Activated naive CD4-positive, alpha-beta T cell treated with anti-CD3 and anti-CD28 coated beads for 36 hours (primary cell): ENCODE measurements at places on chromosomes 12 and 14.

GRCh38 chr12:65232476-65233077, 45.9 kb upstream of the MSRB3 start:
- DNase-seq: no peak

GRCh38 chr12:75975702-75976101, 55.9 kb downstream of the PHLDA1 start:
- no peak for DNase-seq

DNA sequence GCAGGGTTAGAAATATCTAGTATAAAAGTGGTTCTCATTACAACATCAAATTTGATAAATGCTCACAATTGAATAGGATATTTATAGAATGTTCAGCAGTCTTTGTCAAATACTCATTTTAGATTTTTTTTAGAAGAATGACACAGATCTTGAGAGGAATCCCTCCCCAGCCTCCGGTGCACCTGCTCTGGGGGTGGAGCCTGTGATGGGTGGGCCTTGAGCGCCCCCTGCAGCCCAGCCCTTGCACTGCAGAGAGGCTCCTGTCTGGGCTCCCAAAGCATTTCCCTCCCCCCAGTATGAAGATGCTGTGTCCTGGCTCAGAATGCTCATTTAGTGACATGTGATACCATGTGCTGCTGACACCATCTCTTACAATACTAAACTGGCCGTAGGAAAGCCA, 792.3 kb downstream of the TMEM121 start:
- peak; percentile 81 for DNase-seq

DNA sequence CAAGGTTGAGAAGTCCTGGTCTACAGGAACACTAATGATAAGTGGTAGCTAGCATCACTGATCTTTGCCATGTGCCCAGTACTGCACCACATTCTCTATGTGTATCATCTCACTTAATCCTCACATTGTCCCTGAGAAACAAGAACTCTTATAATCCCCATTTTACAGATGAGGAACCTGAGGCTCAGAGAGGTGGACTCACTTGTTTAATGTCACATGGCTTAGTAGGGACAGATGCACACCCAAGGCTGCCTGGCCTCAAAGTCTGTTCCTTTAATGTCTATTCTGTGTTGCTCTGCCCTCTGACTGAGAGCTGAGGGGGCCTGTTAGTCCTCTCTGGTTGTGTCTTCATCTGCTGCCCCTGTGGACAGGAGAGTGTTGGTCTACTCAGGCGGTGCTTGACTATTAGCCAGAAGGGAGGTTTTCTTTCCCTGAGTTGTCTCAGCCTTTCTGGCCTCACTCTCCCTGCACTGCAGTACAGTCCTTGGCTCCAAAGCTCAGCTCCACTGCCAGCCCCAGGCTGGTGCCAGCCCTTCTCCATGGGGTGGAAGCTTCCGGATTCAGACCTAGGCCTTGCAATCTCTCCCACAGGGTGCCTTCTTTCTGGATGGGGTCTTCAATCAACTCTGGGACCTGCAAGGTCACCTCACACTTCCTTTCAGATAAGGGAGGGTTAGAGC, 4.9 kb upstream of the DYNLL1 start:
- no peak for DNase-seq

- DNase-seq: peak; percentile 33
Observed at GRCh38 chr14:68476212-68477109, 316.4 kb downstream of the ZFP36L1 start.

DNA sequence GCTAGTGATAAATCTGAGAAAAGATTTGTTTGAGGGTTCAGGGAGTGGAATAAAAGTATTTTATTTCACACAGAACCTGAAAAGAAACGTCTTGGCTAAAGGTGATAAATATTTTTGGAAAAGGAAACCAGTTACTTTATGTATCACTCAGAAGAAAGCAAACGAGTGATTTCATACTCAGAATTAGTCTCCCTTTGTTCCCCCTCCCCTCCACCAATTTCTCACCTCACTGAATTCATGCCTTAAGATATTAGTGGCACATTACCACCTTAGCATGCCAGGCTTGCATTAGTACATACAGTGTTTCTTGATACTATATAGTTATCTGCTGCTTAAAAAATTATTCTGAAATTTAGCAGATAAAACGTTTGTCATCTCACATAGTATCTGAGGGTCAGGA, 28.2 kb downstream of the G2E3 start:
- no peak for DNase-seq

DNA sequence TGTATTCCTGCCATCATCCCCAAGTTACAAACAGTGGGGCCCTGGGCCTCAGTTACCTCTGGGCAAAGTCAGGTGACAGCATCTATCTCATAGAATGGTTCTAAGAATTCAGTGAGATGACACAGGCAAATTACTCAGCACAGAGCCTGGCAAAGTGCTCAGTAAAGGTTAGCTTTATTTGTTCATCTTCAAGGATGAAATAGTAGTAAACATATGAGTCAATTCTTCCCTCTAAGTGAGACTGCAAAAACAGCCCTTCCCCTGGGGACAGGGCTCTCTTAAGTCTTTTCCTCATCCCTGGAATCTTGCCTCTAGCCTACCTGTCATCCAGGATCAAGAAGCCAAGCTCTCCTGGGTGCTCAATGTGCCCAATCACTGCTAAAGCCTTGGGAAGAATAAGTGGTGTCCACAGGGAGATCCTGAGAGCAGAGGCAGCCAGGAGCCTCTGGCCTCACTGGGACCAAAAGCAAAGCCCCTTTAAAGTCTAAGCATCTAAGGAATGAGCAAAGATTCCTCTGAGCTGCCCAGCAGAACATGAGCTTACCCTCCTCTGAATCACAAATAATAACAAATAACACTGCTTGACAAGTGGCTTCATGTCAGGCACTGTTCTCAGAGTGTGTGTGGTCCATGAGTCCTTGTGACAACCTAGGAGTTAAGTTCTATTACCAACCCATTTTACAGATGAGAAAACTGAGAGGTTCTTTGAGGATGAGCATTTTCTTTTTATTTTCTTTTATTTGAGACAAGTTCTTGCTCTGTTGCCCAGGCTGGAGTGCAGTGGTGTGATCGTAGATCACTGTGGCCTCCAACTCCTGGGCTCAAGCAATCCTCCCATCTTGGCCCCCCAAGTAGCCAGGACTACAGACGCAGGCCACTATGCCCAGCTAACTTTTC, 12.1 kb downstream of the NUAK1 start:
- no peak for DNase-seq

DNA sequence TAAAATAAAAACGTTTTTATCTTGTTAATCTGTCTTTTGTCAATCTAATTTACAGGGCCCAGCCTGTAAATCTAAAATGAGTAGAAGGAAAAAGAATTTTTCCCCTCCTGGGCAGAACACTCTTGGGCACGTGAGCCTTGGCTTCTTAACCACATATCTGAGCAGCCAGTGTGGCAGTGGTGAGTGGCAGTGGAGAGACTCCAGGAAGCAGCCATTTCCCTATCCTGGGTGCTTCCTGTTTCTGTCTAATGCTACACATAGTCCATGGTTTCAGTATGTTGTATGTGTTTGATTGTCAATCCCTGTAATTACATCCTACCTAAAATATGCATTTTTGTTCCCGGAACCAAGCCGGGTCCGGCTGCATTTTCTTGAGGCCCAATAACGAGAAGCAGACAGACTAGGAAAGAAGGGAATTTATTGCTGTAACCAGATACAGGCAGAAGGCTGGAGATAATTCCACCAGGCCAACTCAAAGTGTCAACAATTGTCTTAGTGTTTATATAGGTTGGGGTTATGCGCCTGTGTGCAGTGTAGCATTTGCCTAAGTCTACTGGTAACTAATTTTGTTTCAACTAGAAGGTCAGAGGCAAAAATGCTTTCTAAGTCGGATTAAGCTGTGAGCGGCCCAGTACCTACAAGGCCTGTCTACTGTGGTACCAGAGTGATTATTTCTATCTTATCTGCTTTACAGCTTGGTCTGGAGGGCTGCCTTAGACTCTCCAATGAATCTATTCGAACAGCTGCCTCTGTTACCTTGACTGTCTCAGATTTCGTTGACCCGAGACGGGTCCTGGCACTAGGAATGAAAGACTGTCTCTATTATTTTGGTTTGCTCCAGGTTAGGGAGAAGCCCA, 82.4 kb upstream of the RESF1 start:
- DNase-seq: no peak

- DNase-seq: no peak
Observed at GRCh38 chr12:132611620-132612019, 1.2 kb upstream of the LRCOL1 start.

- DNase-seq: no peak
Observed at GRCh38 chr12:88775742-88776151, 195.5 kb upstream of the KITLG start.

DNA sequence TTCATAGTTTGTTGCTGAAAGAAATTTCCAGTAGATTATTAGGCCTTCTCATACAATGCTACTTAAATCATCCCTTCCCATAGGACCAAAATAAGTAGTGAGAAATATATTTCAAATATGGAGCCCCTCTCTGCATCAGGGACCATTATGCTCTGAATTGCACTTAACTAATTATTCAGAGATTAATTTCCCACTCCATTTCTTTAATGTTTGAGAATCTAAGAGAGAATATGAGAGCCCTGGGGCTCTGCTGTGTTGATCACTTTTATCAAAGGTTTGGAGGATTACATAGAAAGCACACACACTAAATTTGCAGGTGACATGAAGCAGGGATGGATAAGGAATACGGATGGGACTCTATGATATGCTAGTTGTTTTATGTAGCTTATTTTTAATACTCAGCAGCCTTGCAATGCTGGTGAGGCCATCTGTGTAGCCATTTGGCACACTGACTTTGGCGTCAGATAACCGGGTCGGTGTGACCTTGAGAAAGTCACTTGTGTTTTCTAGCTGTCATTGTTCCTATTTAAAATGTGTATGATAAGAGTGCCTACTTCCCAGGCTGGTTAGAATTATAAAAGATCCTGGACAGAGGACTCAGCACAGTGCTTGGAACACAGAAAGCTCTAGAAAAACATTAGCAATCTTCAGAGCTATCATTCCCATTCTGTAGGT, 49.9 kb upstream of the FBXO21 start:
- DNase-seq: no peak
